ENCODE measurements at places on chromosomes 6 and 20. TPM values are rescaled to one million over a fixed set of nuclear protein-coding genes. Genes with fewer than 3 reads are reported as not detected.

Gene SAPCD1
- polyA plus RNA-seq: 2.1 TPM

Gene KHDC1L
- polyA plus RNA-seq: not detected

- no peak for DNase-seq
These were observed 8.2 kb downstream of the FAM135A start for GRCh38 chr6:70421509-70421908.

DNA sequence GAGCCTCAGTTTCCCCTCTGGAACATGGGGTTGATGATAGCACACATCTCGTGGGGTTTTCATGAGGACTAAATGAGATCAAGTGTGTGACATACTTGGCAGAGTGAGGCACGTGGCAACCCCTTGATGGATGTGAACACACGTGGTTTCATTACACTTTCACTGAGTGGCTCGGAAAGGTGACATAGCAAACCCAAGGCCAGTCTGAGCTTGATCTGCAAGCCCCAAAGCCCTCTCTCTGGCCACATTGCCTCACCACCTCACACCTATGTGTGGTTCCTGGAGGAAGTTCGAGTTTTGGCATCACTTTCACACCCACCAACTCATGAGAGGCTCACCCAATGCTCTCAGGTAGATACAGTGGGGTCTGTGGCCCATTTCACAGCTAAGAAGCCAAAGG is 60.0 kb downstream of the CPNE5 start:
- no peak for DNase-seq

DNA sequence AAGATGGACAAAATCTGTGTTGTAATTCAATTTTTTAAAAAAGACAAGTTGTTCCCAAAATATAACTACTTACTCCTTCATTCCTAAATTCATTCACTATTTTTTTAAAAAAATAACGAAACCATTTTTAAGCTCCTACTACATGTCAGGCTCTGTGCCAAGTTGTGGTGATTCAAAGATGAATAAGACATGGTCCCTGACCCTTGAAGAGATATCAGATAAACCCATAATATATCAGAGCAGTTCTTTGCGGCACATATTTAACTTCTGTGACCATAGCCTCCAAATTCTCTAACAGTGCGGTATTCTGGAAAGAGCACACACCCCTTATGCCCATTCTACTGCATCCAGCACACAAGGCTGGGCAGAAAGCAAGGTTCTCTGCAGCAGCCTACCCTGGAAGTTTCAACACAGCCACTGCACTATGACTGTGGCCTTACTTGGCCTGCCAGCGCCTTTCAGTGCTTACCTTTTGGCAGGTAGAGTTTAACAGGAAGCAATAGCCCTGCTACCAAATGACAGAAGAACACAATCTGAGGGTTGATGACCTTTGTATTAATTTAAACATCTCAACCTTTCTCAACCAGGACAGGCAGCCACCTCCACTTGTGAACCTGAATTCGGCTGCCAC is 406.5 kb downstream of the BTBD9 start:
- no peak for DNase-seq
